ENCODE measurements at places on chromosomes 5 and 9.

- no peak for DNase-seq
These were observed 263.5 kb upstream of the ANKRD55 start for GRCh38 chr5:56496581-56497063.

- no peak for DNase-seq
These were observed 437.9 kb downstream of the CSNK1G3 start for GRCh38 chr5:123949807-123950340.

DNA sequence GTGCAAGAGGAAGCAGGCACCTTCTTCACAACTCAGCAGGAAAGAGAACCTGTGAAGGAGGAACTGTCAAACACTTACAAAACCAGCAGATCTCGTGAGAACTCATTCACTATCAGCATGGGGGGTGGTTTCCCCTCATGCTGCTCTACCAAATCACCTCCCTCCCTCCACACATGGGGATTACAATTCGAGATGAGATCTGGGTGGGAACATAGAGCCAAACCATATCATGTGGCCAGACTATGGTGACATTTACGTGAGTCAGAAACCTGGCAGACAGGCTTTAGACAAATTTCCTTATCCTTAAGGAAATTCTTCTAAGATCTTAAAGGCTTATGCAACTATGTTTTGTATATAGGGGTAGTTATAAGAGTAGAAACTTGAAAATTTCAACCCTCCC is 8.7 kb upstream of the AOPEP start:
- DNase-seq, result no peak

DNA sequence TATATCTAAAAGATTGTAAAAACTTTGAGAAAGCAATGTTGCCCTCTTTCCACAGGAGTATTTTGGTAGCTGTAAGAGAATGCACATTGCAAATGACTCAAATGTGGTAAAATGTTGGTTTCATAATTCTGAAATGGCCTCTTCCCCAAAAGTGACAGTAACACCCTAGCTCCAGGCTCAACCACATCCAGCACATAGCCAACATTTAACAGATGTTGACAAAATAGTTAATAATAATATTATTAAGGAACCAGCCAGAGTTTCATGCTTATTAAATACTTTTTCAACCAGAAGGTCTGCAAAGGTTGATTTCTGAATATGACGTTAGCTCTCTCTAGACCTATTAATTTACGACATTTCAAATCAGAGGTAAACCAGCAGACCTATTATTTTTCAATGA is 1.3 kb downstream of the ANXA1 start:
- no peak for DNase-seq

GRCh38 chr5:130529511-130530485 is 625.5 kb downstream of the CHSY3 start:
- no peak for DNase-seq

- DNase-seq, result no peak
These were observed 8.3 kb upstream of the CHD1 start for GRCh38 chr5:98936948-98937715.

DNA sequence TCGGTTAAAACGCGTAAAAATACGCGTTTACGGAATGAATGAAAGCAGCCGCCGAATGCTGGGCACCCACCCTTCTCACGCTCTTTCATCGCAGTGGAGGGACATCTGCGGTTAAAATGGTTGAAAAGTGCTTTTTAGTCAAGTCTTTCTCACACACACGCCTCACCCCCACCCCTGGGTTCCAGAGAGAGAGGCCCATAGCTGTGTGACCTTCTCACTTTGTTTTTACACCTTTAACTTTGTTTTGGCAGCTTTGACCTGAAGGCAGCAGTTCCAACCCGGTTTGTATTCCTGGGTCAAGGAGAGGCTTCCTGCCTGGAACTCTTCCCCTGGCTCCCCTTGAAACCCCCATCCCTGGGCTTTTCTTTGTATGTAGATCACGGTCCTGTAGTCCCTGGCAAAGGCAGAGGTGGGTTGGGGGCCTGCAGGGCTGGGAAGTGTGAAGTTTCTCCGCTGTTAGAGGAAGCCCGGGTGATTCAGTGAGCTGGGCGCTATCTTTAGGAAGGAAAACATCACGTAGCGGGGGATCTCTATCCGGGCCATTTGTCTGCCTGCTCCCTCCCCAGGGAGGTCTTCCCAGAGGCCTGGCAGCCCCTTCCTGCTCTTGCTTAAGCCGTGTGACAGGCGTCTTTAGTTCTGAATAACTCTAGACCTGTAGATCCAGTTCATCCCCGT is 29.6 kb downstream of the SPRY4 start:
- no peak for DNase-seq

- no peak for DNase-seq
These were observed 1.9 kb upstream of the ZNF79 start for GRCh38 chr9:127422133-127422782.

GRCh38 chr9:74804018-74804385 is 83.7 kb downstream of the TRPM6 start:
- no peak for DNase-seq

DNA sequence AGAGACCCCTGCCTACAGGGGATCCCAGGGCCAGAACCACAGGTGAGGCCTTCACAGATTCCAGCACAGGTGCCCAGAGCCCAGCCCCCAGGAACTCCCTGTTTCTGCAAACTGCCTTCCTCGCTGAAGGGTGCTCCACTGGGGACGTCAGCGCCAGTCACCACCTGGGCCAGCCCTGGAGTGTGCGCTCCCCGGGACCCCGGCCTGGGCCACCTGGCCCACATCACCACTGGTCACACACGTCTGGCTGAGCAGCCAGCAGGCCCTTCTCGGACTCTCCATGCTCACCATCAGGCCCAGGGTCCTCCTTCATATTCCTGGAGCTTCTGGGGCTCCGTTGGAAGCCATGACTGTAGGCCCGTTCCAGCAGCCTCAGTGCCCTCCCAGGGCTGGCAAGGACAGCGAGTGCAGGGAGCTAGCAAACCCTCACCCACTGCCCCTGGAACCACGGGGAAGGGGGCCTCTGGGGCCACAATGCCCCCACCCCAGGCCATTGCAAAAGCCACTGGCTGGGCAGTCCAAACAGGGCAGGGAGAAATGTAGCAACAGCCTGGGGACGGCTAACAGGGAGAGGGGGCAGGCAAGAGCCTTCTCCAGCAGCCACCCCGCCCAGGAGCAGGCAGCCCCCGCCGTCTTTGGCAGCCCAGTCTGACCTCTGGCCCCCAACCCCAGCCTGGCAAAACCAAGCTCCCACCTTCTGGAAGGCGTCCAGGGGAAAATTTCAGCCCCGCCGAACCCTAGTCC is 1.3 kb downstream of the AGPAT2 start:
- DNase-seq, result no peak

GRCh38 chr5:74587300-74587699 is 53.2 kb downstream of the ENC1 start:
- DNase-seq, result no peak

DNA sequence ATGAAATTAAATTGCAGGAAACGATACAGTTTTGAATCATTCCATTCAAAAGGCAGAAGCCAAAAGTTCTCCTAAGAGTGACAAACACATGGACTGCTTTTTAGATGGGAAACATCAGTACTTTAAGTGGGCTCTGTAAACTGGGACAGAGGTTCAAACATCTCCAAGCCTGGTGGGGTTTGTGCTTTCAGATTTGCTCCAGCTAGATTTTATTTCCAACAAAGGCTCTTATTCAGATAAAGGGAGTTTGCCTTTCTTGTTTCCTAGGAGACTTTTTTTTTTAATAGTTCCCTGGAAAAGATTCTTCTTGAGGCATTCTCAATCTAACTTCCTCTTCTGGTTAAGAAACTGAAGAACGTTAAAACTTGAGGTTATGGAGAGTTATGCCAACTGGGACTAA is 277.6 kb downstream of the TMEM38B start:
- DNase-seq, result no peak

DNA sequence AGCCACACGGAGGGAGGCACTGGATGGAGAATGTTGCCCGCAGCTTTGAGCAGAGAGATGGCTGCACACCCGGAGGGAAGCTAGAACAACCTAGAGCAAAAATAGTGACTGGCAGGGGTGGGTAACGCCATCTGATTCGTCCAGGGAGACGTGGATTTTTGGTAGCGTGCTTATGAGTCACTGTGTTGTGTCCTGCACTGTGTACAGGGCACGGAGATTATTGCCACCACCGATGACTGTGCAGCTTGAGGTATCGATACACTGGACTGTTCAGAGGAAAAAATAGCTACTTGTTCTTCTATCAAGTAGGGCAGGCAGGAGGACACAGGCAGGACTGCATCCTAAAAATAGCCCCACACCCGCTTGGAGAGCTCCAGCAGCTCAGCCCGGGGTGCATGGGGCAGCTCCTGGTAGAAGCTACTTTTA is 6.0 kb downstream of the UBE2QL1 start:
- DNase-seq, result no peak

DNA sequence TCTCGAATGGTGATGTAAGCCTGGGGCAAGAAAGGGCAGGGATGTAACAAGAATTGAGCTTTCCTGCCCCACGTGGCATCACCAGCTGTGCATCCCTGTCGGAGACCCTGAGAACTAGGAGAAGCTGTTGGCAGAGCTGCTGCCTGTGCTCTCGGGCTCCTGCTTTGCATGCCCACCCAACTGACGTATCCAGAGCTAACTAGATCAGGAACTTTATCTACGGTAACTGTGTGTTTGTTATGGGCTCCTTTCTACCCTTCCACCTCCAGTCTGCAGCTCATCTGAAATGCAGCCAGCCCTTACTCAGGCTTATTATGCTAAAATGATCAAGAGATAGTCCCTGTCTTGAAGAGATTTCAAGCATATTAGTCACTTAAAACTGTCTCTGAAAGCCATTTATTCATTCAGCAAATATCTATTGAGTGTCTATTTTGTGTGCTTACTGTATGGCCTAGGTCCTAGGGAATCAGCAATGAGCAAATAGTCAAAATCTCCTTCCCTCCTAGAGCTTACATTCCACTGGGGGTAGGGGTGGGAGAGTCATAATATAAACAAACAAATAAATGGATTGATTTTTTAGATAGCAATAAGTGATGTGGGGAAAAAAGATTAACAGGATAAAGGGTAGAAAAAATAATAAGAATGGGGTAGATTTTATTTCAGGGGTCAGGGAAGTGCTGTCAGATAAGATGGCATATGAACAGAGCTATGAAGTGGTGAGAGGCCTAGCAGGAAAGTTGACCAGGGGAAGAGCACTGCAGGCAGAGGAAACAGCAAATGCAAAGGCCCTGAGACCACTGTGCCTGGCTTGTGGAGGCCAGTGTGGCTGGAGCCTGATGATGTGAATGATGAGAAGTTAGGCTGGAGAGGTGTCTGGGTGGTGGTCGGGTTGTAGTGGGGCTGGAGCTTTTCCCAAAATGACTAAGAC is 118.2 kb downstream of the GALNT10 start:
- no peak for DNase-seq

GRCh38 chr5:29498860-29499259 is 1694.6 kb upstream of the CDH6 start:
- DNase-seq, result no peak

DNA sequence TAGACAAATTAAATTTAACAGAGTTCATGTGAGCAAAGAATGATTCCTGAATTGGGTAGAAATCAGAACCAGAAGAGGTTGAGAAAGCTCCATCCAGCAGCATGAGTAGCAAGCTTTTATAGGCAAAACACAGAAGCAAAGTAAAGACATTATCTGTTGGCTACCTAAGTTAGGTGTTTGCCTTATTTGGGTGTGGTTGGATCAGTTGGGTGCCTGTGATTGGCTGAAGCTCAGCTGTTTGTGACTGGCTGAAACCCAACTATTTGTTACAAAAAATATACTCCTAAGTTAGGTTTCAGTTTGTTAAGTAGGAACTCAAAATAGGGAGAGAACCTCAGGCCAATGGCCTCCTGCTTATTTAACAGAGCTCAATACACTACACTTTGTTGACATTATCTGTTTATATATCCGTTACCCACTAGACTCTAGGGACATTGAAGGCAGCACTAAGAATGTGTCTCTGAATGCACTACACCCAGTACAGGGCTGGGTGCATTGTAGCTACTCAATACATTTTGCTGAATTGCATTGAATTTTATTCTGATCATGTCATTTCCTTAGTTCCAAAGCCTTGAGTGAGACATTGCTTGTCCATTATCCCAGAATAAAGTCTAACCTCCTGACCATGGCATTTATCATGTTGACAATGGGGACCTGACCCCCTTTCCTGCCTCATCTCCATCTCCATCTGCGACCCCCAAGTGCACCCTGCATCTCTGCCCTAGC is 98.7 kb downstream of the CCDC192 start:
- no peak for DNase-seq

DNA sequence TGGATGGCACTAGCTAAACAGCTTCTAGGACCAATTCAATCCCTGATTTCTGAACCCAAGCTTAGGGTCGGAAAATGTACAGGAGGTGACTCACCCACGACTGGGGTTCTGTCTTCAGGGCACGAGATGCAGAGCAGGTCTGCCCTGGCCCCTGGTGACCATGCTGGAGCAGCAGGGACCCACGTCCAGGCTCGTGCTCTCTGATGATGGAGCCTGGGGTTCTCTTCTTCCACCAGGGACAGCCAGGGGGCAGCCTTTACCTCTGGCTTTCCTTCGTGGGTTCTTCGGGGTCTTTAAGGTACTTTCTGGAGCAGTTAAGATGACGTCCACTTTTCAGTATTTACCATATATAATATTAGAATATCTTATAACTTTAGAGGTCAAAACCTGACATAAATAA is 2.1 kb downstream of the CFAP77 start:
- DNase-seq, result no peak

- DNase-seq, result no peak
These were observed 2.5 kb upstream of the FGF1 start for GRCh38 chr5:142688281-142688989.

GRCh38 chr5:72817076-72817481 is 618 bp downstream of the TNPO1 start:
- peak; percentile 7 for DNase-seq

DNA sequence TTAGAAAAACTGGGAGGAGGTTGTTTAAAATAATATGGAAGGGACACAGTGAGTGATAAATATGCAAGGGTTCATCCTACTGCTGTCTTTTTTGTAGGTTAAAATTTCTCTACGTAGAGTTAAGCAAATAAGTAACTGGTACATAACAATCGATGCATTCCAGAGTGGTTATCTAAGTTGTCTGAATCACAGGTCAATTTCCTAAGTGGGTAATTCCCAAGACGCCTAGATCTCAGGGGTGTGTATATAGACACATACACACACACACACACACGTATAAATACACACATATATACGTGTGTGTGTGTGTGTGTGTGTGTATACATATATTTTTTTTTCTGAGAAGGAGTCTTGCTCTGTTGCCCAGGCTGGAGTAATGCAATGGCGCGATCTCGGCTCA is 22.3 kb downstream of the CAAP1 start:
- no peak for DNase-seq

DNA sequence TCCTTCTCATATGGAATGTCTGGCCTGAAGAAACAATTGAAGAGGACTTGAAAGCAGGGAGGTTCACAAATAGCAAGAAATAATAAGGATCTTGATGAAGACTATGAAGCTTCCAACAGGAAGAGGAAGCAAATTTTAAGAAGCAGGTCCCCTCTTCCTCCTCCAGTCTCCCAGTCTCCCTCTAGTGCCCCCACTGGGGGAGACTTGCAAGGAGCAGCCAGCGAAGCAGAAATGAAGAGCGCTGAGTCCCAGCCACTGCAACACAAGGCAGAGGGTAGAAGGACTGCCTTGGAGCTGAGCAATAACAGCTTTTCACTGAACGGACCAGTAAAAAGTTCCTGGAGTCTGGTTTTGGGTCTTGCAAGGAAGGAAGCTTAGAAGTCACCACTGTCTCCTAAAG is 32.6 kb upstream of the ACO1 start:
- no peak for DNase-seq

- DNase-seq, result no peak
These were observed 819 bp downstream of the LSM11 start for GRCh38 chr5:157744051-157745011.

- no peak for DNase-seq
These were observed 43.2 kb upstream of the PIK3R1 start for GRCh38 chr5:68172314-68172713.

Measured in stimulated activated CD8-positive, alpha-beta memory T cell treated with anti-CD3 and anti-CD28 coated beads, Interleukin-15, amount 100 ng/mL, for 48 hours (primary cell).